Fibroblast of skin of back (primary cell): ENCODE measurements at places on chromosomes 5 and 9.

DNA sequence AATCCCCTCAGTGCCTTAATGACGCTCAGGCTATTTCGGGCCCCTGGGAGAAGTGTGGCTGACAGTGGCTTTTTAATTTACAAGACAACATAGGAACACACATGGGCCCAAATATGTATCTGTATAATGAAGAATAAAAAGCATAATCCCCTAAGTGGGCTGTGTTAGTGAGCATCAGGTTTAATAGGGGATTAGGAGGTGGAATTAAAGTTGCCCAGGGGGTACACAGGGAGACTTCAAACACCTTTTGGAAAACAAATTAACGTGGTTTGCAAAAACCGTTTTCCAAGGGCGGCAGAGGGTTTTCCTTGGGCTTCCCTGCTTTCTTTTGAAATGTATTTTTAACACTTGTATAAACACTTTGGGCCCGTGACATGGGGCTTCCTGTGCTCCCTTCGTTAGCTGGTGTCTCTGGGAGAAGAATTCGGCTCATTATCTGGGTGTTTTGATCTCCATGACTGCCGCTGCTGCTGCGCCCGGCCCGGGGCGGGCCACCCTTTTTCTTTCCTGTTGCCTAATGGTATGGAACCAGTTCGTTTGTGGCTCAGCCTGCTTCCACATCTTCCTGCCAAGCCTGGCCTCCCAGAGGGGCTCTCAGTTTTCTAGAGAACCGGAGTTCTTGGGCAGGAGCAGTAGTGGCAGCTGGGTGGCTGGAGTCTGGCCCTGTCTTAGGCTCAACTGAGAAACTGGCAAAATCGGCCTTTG, 173.0 kb downstream of the MACROH2A1 start:
- DNase-seq: no peak

- peak; percentile 59 for DNase-seq
Observed at GRCh38 chr9:129126749-129127618, 15.8 kb downstream of the PTPA start.

DNA sequence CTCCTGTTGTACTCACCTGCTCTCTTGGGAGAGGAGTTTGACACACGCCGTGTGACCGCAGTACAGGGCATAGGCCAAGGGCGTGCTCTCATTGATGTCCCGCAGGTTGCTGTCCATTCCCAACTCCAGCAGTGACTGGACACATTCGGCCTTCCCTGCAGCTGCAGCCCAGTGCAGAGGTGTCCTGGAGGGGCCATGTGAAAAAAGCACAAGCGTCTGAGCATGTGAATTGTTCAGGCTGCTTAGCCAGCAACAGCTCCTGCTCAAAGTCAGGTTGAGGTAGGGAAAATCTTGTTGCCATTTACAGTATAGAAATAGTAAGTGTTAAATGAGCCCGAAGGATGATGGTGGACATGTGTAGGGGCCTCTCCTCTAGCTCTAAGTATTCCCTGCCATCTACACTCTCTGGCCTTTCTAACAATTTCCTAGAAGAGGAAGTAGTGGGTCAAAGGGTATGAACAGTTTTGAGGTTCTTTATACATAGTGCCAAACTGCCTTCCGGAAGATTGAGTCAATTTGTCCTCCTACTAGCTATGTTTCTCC, 116.5 kb downstream of the ANKRD55 start:
- no peak for DNase-seq

DNA sequence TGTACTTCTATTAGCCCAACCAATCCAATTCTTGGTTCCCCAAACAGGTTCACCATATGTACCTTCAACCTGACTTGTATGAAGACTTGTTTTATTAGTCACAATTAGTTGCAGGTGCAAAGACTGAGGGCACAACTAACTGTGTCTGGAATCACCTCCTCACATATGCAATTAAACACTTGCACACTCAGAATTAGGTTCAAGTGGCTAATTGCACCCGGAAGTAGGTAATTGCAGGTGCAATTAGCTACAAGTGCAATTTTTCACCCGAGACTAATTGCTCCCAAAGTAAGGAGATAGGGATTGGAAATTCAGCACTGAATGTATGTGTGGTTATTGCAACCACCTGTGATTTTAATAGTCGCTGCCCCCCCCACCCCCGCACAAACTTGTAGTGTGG, 338.9 kb downstream of the ZSWIM6 start:
- DNase-seq: no peak
